ENCODE measurements at places on chromosomes 3 and 15. TPM values are rescaled to one million over a fixed set of nuclear protein-coding genes. Genes with fewer than 3 reads are reported as not detected.

Gene SPINK8
- not detected for total RNA-seq

Gene TRAK1
- total RNA-seq: 16.2 TPM

Gene POPDC2
- total RNA-seq: 0.26 TPM

Gene ABI3BP
- 3.5 TPM for total RNA-seq

Gene PIGBOS1
- total RNA-seq: 5.8 TPM
